ENCODE measurements at places on chromosomes 6 and 20. TPM values are rescaled to one million over a fixed set of nuclear protein-coding genes. Genes with fewer than 3 reads are reported as not detected.

The TFEB gene
- 3.3 TPM for total RNA-seq

DNA sequence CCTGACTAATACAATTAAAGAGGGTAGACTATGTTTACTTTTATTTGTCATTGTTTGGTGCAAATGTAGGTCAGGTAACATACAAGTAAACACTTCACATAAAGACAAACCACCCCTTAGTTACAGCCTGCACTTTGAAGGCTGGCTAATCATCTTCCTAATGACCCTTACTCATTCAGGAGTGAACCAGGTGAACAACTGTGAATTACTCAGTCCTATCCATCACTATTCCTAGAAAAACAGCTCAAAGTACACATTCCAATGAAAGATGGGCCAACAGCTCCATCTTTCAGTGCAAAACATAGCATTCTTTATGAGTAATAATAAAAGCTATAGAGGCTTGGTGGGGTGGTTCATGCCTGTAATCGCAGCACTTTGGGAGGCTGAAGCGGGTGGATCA lies 78.2 kb downstream of the FRK start:
- peak; percentile 55 for DNase-seq

The HLA-DMB gene
- 4.2 TPM for total RNA-seq

The SNAP91 gene
- total RNA-seq, result not detected

The ZNF184 gene
- 5.7 TPM for total RNA-seq

The IMPG1 gene
- not detected for total RNA-seq

DNA sequence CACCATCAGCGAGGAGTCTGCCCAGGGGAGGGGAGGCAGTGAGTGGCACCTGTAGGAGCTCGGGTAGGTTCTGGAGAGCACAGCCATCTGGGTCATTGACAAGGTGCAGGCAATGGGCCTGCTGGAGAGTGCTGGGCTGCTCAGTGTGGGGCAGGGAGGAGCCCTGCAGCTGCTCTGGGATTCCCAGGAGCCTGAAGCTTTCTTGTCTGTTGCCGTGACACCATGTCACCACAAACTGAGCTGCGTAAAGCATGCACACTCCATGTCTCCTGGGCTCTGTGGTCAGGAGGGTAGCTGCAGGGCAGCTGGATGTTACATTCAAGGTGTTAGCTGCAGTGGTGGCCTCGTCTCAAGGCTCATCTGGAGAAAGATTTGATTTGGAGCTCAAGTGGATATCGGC lies 4.5 kb upstream of the SLC22A1 start:
- no peak for DNase-seq

The ZBTB46 gene
- 0.72 TPM for total RNA-seq

- no peak for DNase-seq
Observed at GRCh38 chr20:60192326-60192725, 234.1 kb downstream of the CDH26 start.

DNA sequence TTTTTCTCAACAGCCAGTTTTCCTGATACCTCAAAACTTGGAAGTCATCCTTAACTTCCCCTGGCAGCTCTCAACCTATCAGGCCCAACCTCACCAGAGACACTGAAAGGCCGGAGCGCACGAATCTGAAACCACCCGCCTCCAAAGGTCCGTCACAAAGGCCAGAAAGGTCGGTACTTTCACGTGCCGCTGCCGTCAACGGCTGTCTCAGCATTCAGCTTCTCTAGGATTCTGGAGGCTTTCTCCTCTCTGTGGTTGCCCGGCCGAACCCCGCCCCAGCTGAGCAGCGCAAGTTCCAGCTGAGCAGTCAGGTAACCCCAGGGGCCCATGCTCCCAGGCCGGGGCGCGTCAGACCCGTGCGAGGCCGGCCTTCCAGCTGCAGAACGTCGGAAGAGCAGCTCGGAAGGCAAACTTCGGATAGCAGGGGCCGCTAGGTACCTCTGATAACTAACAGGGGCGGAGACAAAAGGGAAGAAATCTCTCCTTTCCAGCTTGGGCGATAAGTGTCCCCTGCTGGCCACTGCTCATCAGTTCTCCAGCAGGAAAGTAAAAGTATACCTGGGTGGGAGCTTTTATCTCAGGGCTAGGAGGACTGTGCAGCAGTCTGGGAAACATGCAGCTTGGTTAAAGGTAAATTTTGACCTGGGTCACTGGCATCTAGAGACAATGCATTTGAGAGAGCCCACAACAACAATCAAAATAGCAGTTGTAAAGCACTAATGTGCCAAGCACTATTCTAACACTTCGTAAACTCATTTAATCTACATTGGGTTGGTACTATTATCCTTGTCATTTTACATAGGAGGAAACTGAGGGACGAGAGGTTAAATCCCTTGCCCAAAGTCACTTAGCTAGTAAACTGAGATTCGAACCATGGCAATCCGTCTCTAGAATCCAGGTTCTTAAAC lies 16.1 kb downstream of the ZSCAN12 start:
- no peak for DNase-seq

The PDYN gene
- total RNA-seq, result not detected

The EBF4 gene
- total RNA-seq, result 2.5 TPM

DNA sequence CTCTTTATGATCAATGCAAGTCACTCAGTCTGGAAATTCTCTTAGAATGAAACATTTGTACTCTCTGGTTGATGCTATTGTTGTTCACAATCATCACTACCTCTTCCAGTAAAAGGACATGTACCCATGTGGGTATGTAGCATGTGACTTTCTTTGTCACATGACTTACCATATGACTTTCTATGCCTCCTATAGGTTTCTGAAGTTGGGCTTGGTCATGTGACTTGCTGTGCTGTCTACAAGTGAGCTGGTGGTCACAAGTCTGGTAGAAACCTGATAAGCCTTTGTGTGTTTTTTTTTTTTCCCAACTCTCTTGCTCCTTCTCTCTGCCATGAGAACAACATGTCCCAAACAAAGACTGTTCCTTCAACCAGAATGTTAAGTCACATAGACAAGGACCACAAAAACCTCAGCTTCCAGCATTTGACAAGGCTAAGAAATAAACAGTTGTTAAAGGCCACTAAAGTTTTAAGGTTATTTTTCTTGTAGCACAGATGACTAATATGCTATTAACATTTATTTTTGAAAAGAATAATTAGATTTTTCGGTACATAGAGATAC lies 379.2 kb upstream of the SLC35B3 start:
- no peak for DNase-seq

The IP6K3 gene
- 0.65 TPM for total RNA-seq

The TRIM15 gene
- not detected for total RNA-seq

The PGBD1 gene
- 7.1 TPM for total RNA-seq

The SASH1 gene
- 10.6 TPM for total RNA-seq

DNA sequence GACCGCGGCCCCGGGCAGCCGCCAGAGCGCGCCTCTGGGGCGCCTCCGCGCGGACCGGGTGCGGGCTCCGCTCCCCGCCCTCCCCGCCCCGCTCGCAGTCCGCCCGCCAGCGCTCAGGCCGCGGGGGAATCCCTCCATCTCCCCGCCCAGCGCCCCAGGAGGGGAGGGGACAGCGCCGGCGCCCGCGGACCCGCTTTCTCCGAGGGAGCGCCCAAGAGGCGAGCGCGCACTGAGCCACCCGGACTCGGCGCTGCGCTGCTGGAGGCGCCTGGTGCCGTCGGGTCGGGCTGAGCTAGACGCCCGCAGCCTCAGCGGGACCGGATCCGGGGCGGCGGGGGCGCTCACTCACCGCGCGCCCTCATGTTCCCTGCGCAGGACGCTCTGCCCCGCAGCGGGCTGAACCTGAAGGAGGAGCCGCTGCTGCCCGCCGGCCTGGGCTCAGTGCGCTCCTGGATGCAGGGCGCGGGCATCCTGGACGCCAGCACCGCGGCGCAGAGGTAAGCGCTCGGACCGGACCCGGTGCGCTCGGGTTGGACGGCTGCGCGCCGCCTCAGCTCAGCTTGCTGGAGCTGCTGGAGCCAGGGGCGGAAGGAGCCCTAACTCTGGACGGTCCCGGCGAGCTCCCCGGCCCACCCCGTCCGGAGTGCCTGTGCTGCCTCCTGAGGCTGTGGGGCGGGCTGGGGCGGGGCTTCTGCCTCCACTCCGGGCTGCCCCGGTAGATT lies 867 bp downstream of the EBF4 start:
- DNase-seq, result no peak

DNA sequence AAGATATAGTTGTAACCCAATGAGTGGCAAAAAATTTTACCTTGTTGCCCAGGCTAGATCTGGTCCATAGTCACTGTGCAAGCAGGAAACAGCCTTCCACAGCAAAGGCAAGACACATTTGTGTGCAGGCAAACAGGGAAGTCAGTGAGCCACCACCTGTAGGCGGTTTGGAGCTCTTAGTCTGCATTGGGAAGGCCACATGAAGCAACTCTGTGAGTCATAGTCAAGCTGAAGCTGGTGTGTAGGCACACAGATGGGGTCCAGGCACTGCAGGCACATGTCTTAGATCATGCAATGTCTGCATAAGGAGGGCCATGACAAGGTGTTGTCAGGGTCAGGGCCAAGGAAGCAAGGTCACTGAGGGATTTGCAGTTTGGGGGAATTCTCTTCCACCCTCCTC lies 543.2 kb upstream of the EPHA7 start:
- no peak for DNase-seq

The CLPSL2 gene
- not detected for total RNA-seq

- DNase-seq, result no peak
Observed at GRCh38 chr20:16955462-16955861, 207.3 kb downstream of the OTOR start.

DNA sequence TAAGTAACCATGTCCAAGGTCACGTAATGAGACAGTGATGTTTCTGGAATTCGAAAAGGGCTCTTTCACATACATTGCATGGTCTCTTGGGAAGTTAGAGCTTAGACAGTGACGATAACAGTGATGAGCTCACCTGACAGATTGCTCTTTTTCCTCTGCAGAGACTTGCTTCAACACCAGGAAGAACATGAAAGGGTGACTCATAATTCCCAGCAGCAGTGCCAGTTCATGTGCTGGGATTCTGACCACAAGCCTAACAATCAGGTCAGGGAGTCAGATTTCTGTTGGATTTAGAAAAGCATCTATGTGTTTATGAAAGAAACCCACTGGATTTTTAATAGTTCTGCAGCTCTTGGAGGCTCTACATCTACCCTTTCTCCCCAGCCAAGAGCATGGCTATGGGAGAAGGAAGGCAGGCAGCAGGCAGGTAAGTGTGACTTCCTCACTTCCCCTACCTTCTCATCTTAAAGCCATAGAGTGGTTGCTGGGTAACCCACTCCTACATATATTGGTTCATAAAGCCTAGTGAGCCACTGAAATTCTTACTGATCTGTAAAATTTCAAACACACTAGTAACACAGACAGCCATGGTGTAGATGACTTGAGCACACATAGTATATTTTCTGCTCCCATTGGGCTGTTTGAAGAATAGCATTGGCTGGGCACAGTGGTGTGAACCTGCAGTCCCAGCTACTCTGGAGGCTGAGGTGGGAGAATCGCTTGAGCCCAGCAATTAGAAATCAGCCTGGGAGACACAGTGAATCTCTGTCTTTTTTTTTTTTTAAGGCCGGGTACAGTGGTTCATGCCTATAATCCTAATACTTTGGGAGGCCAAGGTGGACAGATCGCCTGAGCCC lies 44.4 kb upstream of the LOC128125822 start:
- peak; percentile 90 for DNase-seq

DNA sequence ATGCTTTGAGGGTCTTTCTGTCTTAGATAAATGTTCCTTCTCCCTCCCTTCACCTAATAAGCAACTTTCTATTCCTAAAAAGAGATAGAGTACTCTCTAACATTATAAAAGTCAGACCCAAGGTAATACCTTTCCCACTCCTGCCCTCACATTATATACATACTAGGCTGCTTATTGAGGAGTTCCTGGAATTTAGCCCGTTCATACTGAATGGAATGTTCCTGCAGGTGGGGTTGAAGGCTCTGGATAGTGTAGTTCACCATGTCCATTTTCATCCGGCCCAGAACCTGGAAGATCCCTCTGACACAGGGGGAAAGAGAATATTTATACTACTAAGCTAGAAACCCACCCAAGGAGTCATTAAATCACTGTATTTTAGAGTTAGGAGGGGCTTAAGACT lies 20.4 kb downstream of the TCP11 start:
- DNase-seq, result no peak

The RIN2 gene
- total RNA-seq, result 17.5 TPM

DNA sequence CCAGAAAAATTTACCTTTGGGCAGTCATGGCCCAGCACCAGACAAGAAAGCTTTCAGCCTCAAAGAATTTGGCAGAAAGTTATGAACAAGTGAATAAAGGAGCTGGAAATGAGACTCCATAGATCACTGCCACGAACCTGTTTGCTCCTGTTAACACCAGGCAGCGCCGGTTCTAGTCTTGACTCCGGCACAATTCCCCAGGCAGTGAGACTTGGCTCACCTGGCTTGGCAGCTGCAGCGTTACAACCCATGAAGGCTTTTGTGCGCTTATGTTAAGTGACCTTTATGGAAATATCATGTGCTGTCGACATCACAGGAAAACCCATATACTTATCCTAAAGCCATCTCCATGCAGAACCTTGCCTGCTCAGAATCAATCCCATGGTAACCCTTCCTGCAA lies 22.2 kb upstream of the FOXC1 start:
- no peak for DNase-seq

- no peak for DNase-seq
Observed at GRCh38 chr6:69593706-69594105, 203.1 kb downstream of the LMBRD1 start.

The ETV7 gene
- 0.87 TPM for total RNA-seq

DNA sequence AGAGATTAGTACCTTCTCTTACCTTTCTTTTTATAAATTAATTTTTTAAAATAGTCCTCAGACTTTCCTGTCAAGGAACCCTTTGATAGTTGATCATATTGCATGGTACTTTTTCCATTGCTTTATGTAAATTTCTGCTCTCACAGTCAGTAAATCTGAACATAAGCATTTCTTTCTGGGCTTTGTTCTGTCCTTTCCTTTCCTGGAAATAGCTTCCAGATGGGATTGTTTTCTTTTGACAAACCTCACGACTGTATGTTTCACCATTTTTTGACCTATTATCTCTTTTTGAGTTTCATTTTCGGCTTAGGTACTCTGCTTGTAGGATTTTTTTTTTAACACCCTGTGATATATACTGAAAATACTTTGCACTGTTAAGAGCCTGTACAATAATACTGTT lies 32.6 kb downstream of the UTRN start:
- no peak for DNase-seq

DNA sequence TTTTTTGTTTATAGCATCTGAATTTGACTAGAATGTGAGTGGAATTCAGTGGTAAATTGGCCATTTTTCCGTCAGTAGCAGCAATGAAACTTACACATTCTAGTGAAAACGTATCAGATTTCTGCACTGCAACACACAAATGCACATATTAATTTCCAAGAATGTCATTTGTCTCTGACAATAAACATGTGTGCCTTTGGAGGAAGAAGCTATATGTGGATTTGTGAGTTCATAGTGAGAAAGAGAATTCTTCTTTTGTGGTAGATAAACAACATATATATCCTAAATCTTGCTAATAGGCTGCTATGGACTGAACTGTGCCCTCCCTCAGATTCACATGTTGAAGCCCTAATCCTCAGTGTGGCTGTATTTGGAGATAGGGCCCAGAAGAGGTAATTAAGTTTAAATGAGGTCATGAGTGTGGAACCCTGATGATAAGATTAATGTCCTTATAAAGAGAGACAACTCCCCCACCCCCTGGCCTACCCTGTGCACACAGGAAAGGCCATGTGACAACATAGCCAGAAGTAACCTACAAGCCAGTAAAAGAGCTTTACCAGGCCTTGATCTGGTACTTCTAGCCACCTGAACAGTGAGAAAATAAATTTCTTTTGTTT lies 200.2 kb upstream of the EYA4 start:
- DNase-seq, result no peak

GRCh38 chr20:757506-757905 lies 10.8 kb downstream of the SLC52A3 start:
- DNase-seq, result no peak

- DNase-seq, result no peak
Observed at GRCh38 chr20:63223121-63223825, 7.3 kb upstream of the YTHDF1 start.

The CST1 gene
- total RNA-seq, result not detected

The STXBP5 gene
- 16.3 TPM for total RNA-seq
